ENCODE measurements at places on chromosomes 5 and 9.

DNA sequence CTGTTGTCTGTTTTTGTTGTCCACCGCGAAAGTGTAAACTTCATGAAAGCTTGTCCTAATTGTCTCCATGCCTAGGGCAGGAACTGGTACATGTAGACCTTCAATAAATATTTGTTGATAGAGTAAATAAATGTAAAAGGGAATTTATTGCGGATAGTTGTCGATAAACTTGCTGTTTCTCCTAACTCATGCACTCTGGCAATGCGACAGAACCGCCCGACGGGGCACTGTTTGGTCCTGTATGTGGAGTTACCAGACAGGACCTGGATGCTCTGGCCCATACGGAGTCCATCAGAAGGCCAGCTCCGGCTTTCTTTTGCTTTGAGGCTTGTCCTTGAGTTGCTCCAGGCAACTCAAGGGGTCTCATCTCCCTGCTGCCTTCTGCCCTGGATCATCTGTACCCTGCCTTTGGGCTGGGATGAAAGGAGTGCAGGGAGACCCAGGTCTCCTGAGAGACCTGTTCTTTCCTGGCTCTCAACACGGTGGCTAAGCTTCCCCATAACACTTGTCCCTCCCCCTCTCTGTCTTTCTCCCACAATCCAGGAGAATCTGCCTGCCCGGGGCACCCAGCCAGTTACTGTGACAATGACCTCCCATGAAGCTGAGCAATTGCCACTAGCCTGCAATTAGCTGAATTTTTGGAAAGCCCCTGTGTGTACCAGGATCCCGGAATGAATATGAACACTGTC lies 149.5 kb upstream of the PTCH1 start:
- no peak for DNase-seq

DNA sequence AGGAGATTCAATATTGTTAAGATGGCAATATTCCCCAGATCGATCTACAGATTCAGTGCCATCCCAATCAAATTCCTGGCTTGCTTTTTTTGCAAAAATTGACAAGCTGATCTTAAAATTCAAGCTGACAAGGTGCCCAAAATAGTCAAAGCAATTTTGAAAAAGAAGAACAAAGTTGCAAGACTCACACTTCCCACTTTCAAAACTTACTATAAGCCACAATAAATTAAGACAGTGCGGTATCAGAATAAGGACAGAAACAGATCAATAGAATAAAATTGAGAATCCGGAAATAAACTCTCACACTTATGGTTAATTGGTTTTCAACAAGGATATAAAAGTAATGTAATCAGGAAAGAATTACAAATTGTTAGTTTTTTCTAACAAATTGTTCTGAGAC lies 97.1 kb downstream of the NRG2 start:
- DNase-seq: no peak

DNA sequence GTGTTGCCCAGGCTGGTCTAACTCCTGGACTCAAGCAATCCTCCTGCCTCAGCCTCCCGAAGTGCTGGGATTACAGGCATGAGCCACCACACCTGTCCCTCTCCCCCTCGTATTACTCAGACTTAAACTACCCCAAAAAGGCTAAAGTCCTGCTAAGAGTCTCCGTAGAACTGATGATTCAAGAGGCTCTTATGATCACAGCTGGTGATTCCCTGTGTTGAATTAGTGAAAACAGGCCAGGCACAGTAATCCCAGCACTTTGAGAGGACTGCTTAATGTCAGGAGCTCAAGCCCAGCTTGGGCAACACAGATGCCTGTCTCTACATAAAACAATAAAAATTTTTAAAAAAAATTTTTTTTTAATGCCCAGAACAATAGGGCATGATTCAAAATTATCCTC lies 9.2 kb downstream of the CDC26 start:
- no peak for DNase-seq

DNA sequence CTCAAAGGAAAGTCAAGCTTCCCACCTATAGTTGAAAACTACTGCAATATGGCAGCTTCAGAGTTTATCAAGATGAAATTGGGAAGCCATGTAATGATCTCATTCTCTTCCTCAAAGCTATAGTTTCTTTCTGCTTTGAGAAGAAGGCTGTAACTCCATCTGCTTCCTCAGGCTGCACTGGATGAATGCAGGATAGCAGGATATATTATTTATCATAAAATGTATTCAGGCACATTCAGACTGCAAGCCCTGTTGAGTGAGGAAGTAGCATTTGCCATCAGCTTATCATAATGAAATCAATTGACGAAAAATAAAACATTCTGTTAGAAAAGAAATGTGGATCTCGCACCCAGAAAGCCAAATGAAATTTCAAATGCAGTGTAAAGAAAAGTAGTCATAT lies 560 bp downstream of the ATP10B start:
- no peak for DNase-seq

All from stimulated activated CD4-positive, alpha-beta T cell treated with anti-CD3 and anti-CD28 coated beads, Interleukin-15, amount 100 ng/mL, for 1 hour (primary cell).